ENCODE measurements at places on chromosomes 7 and 10.

GRCh38 chr7:49297958-49298357, 373.6 kb downstream of the CDC14C start:
- DNase-seq = no peak

DNA sequence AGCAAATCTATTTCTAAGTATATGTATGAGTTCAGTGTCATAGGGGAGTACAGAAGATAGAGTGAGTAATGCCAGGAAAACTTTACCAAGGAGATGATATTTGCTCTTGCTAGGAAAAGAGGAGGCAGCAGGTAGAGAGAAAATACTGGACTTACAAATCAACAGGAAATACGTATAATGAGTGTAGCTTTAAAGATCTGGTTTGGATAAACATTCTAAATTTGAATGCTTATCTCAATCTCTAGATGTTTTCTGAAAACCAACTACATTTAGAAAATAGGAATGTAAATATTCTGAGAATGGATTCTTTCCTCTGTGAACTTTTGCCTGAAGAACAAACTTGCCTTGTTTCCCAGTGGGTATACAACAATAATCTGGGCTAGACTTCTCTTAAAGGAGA, 46.9 kb upstream of the GNAI1 start:
- no peak for DNase-seq

GRCh38 chr7:120944826-120945562, 5.6 kb upstream of the ING3 start:
- DNase-seq = no peak

DNA sequence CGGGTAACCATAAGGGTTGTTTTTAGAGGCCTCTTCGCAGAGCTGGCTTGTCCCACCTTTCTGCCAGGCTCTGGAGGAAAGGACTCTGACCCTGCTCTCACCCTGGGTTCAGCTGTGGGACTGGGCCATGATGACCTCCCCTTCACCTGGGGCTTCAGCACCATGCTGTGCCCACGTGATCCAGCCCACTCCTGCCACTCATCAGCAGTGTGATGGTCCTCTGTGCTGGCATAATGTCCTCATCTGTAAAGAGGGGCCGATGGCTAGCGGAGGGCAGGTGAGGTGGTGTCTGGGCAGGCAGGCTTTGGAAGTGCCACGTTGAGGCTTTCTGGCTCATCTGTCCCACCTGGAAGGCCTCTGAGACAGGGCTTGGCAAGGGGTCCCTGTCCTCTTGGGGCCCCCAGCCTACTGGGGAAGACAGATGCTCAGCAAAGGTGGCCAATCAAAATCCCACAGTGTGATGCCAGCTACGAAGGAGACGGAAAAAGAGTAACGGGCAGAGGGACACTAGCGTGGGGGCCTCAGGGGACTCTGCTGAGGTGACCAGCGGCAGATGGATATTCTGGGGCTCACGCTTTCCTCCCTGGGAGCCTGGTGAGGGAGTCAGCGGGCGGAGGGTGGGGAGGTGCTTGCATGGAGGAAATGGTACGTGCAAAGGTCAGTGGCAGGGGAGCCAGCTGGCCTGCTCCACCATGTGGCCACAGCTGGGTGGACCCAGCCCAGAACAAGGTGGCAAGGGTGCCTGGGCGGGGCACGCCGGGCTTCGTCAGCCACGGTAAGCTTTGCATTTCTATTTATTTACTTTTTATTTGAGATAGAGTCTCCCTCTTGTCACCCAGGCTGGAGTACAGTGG, 5.4 kb downstream of the LRWD1 start:
- DNase-seq = no peak

- DNase-seq = no peak
Measured at GRCh38 chr7:130332259-130333053, 12.2 kb upstream of the CPA5 start.

GRCh38 chr10:74300666-74301065, 149.6 kb downstream of the ADK start:
- DNase-seq = no peak

DNA sequence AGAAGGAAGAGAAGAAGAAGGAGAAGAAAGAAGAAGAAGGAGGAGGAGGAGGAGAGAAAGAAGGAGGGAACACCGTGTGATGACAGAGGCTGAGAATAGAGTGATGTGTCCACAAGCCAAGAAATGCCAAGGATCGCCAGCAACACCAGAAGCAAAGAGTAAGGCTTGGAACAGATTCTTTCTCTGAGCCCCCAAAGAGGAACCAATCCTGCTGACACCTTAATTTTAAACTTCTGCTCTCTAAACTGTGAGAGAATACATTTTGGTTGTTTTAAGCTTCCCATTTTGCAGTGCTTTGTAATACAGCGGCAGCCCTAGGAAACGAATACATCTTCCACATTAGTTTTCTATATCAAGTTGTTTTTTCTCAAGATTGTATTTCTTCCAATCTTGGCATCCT, 13.9 kb upstream of the WNT8B start:
- DNase-seq = no peak

- no peak for DNase-seq
Measured at GRCh38 chr10:94673614-94674321, 9.8 kb upstream of the CYP2C18 start.

GRCh38 chr7:146528581-146528980, 412.0 kb downstream of the CNTNAP2 start:
- DNase-seq = no peak

DNA sequence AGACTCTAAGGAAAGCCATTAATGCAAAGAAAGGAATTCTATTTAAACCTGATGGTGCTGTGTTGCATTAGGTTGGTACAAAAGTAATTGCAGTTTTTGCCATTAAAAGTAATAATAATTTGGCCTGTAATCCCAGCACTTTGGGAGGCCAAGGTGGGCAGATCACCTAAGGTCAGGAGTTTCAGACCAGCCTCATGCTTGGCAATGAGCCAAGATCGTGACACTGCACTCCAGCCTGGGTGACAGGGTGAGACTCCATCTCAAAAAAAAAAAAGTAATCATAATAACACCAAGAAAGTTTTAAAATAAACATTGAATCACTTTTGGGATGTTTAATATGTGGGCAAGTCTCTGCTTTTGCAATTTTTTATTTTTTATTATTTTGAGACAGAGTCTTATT, 107.3 kb upstream of the FRMD4A start:
- no peak for DNase-seq

DNA sequence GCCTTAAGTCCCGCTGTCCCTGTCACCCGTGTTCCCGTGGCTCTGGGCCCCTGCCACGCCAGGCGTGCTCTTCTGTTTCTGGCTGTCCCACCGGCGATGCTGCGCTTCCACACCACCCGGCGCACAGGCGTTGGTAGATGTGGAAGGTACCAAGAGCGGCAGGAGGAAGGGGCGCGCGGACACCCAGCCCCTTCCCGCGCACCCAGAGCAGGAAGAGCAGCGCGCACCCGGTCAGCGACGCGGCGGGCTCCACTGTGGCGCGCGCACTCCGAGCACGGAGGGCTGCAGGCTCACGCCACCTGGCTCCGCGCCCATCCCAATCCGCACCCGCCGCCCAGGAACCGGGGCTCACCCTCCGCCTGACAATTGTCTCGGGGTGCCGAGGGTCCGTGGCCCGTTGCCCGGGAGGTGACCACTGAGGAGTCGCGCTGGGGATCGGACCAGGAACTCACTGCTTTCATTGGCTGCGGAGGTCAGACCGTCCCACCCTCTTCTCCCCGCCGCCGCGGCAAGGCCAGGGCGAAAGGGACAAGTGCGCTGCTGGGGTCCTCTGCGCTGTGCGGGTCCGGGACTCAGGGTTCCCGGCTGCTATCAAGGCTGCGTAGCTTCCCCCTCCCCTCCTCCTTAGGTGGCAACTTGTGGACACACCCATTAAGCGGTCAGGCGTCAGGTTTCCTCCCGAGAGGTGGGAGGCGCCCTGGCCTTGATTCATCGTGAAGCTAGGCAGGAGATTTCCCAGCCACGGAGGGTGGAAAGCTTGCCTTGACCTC, 121.6 kb upstream of the ZNF92 start:
- DNase-seq = no peak

DNA sequence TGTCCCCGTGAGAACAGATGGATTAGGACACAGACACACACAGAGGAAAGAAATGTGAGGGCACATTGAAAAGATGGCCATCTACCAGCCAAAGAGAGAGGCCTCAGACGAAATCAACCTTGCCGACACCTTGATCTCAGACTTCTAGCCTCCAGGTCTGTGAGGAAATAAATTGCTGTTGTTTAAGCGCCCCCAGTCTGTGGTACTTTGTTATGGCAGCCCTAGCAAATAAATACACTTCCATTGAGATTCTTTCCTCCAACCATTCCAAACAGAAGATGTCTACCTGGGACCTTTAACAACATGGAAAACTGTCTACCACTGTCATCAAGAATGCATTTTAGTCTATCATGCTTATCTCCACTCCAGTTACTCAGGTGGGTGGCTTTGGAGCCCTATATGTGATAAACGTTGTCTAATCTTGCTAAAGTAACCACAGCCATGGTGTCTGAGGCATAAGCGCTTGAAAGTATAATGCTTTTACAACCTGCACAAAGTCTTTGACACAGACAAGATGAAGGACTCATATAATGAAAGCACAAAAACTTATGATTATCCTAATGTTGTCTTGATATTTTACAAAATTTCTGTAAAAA, 244.3 kb downstream of the MTERF1 start:
- peak; percentile 20 for DNase-seq

- no peak for DNase-seq
Measured at GRCh38 chr7:29811586-29811985, 5.3 kb downstream of the WIPF3 start.

DNA sequence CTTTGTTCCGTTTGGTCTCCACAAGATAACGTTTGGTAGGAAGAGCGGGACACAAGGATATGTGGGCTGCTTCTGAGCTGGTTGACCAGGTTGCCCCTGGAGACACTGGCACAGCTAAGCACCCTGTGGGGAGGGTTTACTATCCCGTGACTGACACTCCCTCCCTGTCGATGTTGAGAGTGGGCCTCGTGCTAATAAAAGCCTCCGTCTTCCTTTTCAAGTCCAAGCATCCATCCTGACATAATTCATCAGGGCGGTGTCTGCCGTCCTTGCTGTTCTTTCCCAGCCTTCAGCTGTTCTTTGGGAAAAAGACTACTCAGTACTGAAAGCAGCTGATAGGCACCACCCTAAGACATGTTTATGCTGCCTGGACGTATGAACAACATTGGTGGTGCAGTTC, 49.6 kb downstream of the SHH start:
- no peak for DNase-seq

- no peak for DNase-seq
Measured at GRCh38 chr7:90347759-90348158, 1.2 kb downstream of the GTPBP10 start.

- DNase-seq = peak; percentile 88
Measured at GRCh38 chr7:92904244-92905131, 68.1 kb upstream of the CDK6 start.

- no peak for DNase-seq
Measured at GRCh38 chr7:14000247-14000646, 10.8 kb upstream of the ETV1 start.

DNA sequence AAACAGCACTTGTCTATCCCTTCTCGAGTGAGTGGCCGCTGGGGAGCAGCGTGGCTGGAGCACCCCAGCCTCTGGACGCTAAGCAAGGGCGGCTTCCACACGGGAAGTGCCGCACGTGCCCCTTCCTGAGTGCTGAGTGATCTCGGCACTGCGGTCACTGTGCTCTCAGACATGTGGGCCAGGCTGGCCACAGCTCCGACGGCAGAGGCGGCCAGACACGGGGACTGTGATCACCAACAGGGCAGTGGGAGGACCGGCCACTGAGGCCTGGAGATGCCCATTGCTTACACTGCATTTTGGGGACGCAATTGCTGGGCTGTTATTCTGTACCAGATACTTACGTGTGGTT, 7.0 kb downstream of the ECHS1 start:
- no peak for DNase-seq

DNA sequence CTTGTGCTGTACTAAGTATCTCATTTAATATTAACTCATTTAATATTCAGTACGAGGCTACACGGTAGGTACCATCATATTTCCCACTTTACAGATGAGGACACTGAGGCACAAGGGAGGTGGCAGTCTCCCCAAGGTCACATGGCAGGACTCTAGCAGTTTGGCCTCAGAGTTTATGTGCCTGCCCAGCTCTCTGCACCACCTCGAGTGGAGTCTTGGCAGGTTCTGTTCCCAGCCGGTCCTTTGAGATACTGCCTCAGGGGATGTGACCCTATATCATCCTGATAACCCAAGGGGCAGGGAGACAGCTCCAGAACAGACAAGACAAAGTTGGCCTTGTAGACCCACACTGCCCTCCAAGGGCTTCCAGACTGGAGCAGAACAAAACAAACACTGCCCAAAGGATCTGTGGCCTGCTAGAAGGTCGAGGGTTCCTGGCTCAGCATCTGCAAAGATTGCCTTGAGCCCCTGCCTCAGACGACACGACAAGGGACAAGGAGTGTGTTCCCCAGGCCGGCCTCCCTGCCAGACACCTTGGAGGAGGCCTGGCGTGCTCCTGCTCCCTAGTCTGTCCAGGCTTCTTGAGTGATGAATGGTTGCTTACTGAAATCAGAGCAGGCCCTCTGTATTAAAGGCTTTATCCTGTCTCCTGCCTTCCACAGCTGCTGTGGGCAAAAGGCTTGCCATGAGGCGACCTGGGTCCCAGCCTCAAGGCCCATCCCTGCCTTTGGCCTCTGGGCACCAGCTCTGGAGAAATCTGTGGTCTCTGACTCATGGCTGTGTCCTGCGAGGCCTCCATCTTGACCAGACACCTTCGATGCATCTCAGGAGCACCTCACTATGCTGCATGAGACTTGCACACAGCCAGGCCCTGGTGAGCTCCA, 3.9 kb upstream of the PWWP2B start:
- no peak for DNase-seq

- no peak for DNase-seq
Measured at GRCh38 chr7:11709196-11709595, 122.8 kb downstream of the THSD7A start.
